ENCODE measurements at places on chromosomes 5 and 9.
A peak's percentile ranks its signal among the peaks of the same experiment; 100 is the strongest.

DNA sequence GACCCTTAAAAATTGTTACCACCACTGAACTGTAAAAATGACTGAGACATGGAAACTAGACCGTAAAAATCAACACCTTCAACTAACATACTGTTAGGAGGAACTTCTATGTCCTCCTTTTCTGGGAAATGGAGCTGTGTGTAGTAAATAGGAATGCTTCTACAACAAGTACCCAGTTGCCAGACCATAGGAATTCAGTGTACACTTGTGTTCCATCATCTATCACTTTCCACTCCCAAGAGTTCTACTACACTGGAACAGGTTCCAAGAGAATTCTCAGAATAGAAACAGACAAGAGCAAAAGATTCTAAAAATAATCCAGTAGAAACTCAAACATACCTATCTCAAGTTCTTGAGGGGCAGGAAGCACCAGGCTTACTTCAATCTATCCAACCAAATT lies 23.6 kb downstream of the UBAP2 start:
- DNase-seq: no peak

DNA sequence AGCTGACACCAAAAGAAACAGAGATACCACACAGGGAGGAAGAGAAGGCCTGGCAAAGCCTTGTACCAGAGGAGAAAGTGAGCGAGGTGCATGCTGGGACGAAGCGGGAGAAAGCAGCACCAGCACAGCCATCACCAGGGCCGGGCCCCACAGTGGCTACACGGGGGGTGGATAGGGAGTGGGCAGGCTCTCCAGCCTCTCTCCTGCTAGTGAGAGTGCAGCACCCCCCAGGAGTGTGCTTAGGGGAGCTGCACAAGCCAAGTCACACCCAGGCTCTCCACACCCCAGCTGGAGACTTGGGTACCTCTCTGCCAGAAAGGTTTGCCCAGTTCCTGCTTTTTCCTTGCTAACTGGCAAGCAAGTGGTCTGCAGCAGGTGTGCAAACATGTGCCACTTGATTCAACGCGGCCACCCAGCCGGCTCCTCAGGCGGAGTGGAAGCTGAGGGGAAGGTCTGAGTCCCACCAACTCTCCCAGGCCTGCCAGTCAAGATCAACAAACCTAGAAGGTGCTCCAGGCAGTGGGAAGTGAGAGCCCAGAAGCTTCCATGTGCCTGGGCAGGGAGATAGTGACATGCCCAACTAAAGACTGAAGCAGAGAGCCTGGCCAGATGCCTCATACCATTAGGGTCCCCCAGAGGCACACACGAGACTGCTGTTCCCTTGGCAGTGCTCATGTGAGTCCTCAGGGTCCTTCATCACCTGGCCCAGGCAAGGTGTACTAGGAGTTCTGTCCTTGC lies 39.9 kb downstream of the BICD2 start:
- DNase-seq: no peak

DNA sequence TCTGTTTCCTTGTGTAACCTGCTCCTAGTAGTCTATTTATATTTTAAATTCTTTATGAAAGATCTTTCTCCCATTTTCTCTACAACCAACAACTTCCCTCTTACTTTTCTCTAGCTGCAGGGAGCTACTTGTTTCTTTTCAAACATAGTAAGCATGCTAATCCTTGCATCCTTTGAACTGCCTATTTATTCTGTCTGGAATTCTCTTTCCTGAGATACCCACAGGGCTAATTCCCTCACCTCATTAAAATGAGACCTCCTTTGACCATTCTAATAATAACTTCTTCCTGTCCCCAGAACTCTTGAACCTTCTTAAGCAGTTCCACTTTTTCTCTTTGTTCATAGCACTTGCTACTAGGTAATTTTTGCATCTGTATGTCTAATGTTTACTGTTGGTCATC lies 620.6 kb upstream of the CDH18 start:
- DNase-seq: peak; percentile 1

- DNase-seq: no peak
Observed at GRCh38 chr5:140084541-140084940, 29.4 kb upstream of the PURA start.

GRCh38 chr5:120479066-120479465 lies 15.0 kb downstream of the PRR16 start:
- no peak for DNase-seq

- no peak for DNase-seq
Observed at GRCh38 chr5:57770039-57770438, 287.4 kb upstream of the ACTBL2 start.

GRCh38 chr9:92170848-92171247 lies 55.6 kb upstream of the SPTLC1 start:
- no peak for DNase-seq

GRCh38 chr5:93596676-93597490 lies 13.9 kb downstream of the NR2F1 start:
- DNase-seq: peak; percentile 48

- no peak for DNase-seq
Observed at GRCh38 chr5:127026166-127026565, 4.2 kb downstream of the MARCHF3 start.

GRCh38 chr9:130898552-130898852 lies 1.9 kb upstream of the QRFP start:
- DNase-seq: no peak

- DNase-seq: no peak
Observed at GRCh38 chr9:101859620-101860019, 121.2 kb upstream of the GRIN3A start.

DNA sequence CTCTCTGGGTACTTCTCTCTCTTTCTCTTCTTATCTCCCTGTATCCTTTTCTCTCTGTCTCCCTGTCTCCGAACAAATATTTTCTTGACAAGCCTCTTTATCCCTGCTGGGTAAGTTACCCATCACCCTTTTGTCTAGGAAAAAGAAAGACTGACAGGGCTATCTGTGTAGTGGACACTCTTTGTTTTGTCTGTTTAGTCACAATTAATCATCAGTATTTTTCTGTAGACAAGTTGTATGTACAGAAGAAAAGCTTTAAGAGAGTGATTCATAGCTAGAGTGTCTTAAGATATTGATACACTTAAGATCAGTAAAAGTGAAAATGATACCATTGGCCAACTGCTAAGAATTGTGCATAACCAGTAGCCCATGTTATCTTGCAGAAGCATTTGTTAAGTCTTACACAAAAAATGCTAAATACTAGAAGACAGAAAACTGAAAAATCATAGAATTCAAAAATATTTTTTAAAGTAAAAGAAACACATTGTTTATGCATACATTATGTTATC lies 1043.8 kb upstream of the EDIL3 start:
- no peak for DNase-seq

DNA sequence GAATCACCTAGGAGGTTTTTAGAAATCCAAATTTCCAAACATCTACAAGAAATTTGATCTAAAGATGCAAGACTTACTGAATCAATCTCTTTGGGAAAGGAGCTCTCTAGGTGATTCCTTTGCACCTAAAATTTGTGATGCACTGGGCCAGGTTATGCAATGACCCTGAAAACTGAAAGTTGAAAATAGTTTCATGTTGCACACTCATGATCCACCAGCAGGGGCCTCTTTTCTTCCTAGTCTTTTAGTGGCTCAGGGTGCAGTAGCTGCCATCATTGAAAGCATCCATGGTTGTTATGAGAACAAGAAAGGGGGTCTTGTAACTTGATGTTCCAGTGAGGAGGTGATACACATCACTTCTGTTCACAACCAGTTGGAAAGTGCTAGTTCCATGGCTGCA lies 486.8 kb downstream of the PSAT1 start:
- DNase-seq: no peak

DNA sequence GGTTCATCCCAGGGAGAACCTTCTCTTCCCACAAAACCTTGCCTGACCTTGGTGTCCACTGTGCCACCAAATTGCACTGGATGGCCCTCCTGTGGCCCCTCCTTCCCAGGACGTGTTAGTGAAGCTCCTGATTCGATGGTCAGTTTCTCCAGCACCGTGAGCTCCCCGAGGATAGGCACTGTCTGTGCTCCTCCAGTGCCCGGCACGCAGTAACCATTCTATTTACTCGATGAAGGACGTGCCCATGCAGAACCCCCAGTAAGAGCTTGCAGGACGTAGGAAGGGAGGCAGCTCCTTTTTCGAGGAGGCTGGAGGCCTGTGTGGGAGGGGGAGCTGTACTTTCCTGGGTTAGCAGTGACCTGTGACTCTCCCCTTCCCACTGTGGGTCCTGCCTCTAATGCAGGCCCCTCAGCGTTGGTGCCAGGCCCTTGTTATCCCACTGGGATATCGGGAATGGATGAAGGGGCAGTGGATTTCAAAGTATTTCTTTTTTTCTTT lies 39.6 kb downstream of the HABP4 start:
- DNase-seq: no peak

DNA sequence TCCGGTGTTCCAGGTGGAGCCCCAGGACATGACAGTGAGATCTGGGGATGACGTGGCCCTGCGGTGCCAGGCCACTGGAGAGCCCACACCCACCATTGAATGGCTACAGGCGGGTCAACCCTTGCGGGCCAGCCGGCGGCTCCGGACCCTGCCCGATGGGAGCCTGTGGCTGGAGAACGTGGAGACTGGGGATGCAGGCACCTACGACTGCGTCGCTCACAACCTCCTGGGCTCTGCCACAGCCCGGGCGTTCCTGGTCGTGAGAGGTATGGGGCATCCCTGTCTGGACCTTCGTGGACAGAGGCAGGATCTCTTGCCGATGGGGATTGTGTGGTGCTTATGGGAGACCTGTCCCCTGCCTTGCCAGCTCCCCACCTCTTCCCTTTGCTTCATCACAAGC lies 26.0 kb upstream of the ASS1 start:
- DNase-seq: no peak

GRCh38 chr9:133633681-133634080 lies 2.5 kb upstream of the DBH start:
- DNase-seq: no peak

- no peak for DNase-seq
Observed at GRCh38 chr9:104142799-104143549, 48.9 kb downstream of the SMC2 start.

DNA sequence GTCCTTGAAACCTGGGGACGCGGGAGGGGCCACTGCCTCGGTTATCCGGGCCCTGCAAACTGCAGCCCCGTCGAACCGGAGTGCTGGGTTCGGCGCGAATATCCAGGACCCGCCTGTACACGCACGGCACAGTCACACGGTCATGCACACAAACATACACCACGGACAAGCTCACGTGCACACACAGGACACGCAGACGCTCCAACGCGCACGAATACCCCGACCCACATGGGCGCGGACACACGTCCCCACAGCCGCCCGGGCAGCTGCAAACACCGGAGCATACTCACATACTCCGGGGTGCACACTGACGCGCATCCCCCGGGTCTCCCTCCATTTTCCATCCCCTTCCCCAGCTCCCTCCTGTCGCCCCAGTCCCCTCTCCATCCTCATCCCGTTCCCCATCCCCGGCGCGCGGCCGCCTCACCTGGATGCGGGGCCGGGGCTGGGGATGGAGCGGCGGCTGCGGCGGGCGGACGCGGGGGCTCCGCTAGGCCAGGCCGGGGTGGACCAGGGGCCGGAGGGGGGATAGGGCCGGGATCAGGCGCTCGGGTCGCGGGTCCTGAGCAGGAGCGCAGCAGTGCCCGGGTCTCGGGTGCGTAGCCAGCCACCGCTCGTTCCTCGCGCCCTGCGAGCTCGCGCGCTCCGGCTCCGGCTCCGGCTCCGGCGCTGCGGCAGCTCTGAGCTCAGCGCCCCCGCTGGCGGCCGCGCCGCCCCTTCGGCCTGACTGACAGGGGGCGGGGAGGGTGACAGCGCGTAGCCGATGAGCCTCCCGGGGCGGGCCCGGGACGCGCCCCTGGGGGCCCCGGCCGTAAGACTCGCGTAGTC lies at the start of the genes EIF4E1B and SNCB:
Gene EIF4E1B, plus strand, starts transcription at position 823 of the 828 bp plus-strand sequence. CDS start 12,113 bp downstream, outside the sequence.
Gene SNCB, minus strand, starts transcription at position 682 of the 828 bp plus-strand sequence. CDS start 880 bp downstream, outside the sequence.
- no peak for DNase-seq

GRCh38 chr9:3495855-3496254 lies 29.9 kb downstream of the RFX3 start:
- no peak for DNase-seq

GRCh38 chr5:179936976-179937681 lies 29.4 kb upstream of the TBC1D9B start:
- no peak for DNase-seq

- DNase-seq: no peak
Observed at GRCh38 chr9:122302237-122303093, 37.8 kb downstream of the MRRF start.

- no peak for DNase-seq
Observed at GRCh38 chr9:95004411-95005277, 278.1 kb downstream of the AOPEP start.

DNA sequence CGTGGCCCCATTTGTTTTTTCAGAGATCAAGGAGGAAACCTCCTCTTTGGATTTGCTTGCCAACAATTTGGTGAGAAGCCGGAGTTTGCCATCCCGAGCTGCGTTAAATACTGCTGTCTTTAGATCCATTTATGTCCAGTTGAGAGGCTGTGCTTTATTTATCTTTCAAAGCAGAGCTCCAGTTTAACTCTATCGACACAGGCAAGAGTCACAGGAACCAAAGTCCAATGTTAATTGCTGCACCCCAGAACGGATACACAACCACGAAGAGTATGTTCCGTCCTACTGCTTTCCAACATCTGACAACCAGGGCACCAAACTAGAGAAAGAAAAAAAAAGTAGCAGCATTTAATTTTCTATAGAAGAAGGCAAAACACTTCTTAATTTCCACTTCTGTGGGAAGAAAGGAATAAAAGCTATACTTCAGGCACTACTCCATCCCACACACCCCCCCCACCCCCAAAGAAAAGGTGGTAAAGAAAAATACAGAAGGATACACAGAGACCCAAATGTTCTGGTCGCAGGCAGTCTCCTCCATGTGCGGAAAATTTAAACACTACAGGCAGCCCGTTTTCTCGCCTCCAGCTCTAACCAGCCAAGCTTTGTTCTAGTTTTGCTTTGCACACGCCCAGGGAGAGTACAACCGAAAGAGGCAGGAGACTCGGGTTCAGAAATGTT lies 1.1 kb downstream of the FEM1C start:
- no peak for DNase-seq

GRCh38 chr9:77017505-77017894 lies 2.0 kb upstream of the FOXB2 start:
- no peak for DNase-seq

GRCh38 chr9:81183761-81184160 lies 505.6 kb downstream of the TLE1 start:
- no peak for DNase-seq

- no peak for DNase-seq
Observed at GRCh38 chr5:137200906-137201700, 298.0 kb downstream of the SPOCK1 start.

GRCh38 chr5:174313615-174314014 lies 268.1 kb downstream of the NSG2 start:
- DNase-seq: no peak

- no peak for DNase-seq
Observed at GRCh38 chr5:150554857-150555256, 46.9 kb downstream of the NDST1 start.

- DNase-seq: no peak
Observed at GRCh38 chr5:158658446-158659230, 441.1 kb downstream of the EBF1 start.

DNA sequence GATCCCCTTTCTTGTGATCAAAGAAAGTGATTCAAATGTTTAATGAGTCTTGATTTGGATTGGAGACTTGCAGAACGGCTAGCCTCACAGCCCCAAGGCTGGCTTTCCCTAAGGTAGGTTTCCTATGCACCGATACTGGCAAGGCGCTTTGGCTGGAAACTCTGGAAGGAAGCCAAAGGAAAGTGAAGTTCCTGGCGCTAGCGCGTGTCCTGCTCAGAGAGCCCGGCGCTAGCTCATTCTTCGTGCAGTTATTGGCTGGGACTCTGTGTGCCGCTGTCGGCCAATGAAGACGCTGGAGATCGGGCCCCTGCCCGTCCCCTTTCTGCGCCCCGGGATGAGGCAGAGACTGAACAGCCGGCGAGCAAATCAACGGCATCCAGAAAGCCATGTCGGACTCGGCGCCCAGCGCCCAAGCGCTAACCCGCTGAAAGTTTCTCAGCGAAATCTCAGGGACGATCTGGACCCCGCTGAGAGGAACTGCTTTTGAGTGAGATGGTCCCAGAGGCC lies at the start of gene PCDHGC3:
Gene PCDHGC3, plus strand, starts transcription at position 342 of the 507 bp plus-strand sequence. Its CDS starts 151 bp downstream, at position 493.
- no peak for DNase-seq

Data from AML-193 (cell line).